RKO (cell line): ENCODE measurements at places on chromosomes 11 and 22.
A peak's percentile ranks its signal among the peaks of the same experiment; 100 is the strongest.

DNA sequence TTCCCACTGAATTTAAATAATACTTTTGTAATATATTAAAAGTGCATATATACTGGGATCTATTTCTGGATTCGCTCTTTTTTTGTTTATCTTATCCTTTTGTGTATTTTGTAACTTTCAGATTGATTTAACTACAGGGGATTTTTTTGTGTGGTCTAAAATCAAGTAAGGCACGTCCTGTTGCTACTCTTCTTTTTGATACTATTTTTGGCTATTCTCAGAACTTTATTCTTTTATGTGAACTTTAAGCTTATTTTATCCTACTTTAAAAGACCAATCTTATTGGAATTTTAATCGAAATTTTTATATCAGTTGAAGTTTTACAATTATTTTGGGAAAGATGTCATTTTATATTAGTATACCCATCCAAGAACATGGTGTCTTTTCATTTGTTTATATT is 106.8 kb downstream of the UVRAG start:
- no peak for DNase-seq

DNA sequence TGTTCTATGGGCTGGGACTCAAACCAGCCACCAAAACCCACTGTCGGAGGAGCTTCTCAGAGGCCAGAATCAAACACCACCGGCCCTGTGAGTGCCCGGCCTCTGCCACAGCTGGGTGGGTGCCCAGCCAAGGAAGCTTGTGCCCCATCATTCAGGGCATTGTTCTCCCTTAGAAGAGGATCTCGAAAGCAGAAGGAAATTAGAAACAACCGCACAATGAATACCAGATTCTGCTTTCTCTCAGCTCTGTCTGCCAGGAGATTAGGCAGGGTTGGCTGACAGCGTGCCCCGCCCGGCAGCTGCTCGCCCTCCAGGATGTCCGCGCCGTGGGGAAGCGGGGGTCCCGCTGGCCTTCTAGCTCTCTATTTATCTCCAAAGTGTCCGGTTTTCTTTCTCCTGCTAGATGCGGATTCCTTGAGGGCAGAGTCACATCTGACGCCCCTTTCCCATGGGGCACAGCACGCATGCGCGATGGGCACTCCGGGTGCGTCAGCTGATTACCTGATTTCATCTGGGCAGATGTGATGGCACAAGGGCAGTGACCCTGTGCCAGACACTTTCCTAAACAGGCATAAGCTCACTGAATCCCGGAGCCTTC is 25.5 kb downstream of the SCGB1A1 start:
- DNase-seq, result no peak

- DNase-seq, result no peak
Observed at GRCh38 chr11:121451986-121452608, at the start of gene SORL1. TSS of gene SORL1 (plus strand) at chr11:121452314. CDS start at chr11:121452332, 18 bp downstream.

DNA sequence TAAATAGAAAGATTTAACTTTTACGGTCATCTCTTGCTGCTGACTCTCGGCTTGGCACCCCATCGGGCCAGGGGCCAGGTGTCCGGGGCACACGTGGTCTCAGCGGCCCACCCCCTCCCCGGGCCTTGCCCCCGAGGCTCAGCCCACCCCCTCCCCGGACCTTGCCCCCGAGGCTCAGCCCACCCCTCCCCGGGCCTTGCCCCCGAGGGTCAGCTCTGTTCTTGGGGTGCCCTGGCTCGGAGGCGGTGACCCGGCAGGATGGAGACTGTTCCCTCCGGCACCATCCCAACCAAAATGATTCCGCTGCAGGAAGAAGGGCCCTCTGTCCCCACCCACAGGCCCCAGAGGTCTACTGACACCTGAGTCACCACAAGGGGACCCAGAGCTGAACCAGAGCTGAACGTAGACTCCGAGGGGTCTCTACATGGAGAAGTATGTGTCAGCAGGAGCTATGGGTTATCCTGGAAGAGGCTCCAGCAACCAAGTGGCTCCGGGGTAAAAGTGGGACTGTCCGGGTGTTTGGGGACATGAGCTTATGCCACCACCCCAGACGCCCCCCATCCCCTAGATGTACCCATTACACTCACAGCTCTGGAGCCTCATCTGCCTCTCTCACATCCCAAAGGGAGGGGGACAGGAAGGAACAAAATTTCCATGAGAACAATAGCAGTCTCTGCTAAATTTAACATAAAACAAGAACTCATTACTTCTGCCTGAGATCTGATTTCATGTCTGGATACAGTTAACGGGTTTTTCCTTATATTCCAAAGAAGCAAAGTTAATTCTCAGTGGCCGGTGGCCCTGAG is 38.4 kb downstream of the MACROD1 start:
- DNase-seq, result no peak

GRCh38 chr11:17171343-17171742 is 36.4 kb downstream of the PIK3C2A start:
- DNase-seq, result no peak

DNA sequence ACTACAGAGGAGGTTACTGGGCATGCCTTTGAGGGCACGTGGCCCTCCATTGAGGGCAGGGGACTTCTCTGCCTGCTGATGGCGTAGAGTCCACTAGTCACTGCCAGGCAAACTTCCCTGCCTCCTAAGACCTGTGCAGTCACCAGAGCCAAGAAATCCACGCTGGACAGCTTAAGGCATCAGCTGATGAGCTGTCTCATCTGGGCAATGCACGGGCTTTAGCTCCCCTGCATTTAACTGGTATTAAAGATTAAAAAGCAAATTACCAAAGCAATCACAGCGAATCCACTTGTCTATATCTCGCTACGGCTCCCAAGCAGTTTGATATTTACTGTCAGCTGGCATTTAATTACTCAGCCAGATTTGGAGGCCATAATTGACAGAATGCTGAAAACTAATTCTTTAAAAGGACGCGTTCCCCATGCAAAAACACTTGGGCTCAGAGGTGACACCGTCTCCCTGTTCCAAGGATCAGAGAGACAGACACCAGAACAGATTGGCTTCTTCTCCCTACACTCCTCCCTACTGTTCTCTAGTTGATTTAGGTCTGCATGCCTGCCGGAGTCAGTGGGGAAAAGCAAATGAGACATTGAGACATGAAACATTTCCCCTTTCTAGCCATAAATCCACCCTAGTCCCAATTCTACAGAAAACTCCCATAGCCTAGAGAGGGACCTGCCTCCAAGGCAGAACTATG is 68.5 kb downstream of the SPATA19 start:
- DNase-seq, result no peak

- DNase-seq, result peak; percentile 14
Observed at GRCh38 chr11:88169471-88169870, 5.8 kb downstream of the RAB38 start.

- DNase-seq, result no peak
Observed at GRCh38 chr11:87604350-87604749, 566.6 kb downstream of the TMEM135 start.

- peak; percentile 50 for DNase-seq
Observed at GRCh38 chr11:8263769-8264410, at the start of gene LMO1. TSS of gene LMO1 (minus strand) at chr11:8263878. CDS start at chr11:8263362, 516 bp downstream.
